ENCODE measurements at places on chromosomes 7 and 10. TPM values are rescaled to one million over a fixed set of nuclear protein-coding genes. Genes with fewer than 3 reads are reported as not detected.

LSM5 gene
- total RNA-seq = 29.1 TPM

TUBB8 gene
- total RNA-seq = 0.20 TPM

DRGX gene
- total RNA-seq = not detected

TET1 gene
- total RNA-seq = 2.1 TPM

WNT16 gene
- not detected for total RNA-seq

ANAPC16 gene
- 118 TPM for total RNA-seq

MRPL32 gene
- total RNA-seq = 44.8 TPM

LBX1 gene
- not detected for total RNA-seq

DNA sequence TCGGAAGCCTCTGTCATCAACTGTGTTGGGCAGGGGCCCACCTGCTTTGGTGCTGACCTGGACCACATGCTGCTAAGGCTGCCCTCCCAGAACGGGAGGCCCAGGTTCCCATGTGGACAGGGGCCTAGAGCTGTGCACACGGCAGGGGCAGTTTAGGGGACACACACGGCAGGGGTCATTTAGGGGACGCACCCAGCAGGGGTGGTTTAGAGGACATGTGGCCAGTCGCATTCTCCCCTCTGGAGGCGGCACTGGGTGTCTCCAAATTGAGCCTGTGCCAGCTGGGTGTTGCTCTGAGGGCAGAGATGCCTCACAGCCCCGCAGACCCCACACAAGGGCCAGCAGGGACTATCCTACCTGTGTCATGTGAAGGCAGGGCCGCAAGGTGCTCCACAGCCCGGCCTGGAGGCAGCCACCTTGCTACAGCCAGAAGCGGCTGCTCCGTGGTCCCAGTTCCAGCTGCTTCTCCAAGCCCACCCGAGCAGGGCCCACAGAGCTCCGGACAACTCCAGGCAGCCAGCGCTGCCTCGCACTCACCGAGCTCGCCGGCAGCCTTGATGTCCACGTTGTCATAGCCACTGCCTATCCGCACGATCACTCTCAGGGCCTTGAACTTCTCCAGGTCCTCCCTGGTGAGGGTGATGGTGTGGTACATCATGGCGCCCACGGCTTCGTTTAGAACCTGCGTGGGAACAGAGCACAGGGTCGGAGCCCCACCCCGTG lies 60.7 kb downstream of the ZRANB1 start:
- no peaks in the 10 kb centered on the region for H3K27me3 ChIP-seq
- peak; percentile 57 for DNase-seq
- H3K4me3 ChIP-seq = no peak overlapping the region
- H3K4me1 ChIP-seq = peaks cover 24% of the 10 kb centered on the region
- no peak overlapping the region for H3K27ac ChIP-seq
- peaks cover 37% of the 10 kb centered on the region for H3K36me3 ChIP-seq

- H3K4me1 ChIP-seq = no peaks in the 10 kb centered on the region
- no peak overlapping the region for H3K27ac ChIP-seq
- no peak for DNase-seq
- no peaks in the 10 kb centered on the region for H3K36me3 ChIP-seq
Observed at GRCh38 chr7:138895679-138896078, 85.5 kb downstream of the KIAA1549 start.

GRCh38 chr7:81769891-81770727 lies at the start of gene HGF:
HGF (minus strand) TSS chr7:81770047; CDS start chr7:81769971, 76 bp downstream.
- H3K4me3 ChIP-seq = peak within 1 kb of the TSS; percentile 49
- H3K27ac ChIP-seq = peak within 1 kb of the TSS; percentile 67
- H3K36me3 ChIP-seq = no peaks in the 10 kb centered on the region
- no peaks in the 10 kb centered on the region for H3K27me3 ChIP-seq

DNA sequence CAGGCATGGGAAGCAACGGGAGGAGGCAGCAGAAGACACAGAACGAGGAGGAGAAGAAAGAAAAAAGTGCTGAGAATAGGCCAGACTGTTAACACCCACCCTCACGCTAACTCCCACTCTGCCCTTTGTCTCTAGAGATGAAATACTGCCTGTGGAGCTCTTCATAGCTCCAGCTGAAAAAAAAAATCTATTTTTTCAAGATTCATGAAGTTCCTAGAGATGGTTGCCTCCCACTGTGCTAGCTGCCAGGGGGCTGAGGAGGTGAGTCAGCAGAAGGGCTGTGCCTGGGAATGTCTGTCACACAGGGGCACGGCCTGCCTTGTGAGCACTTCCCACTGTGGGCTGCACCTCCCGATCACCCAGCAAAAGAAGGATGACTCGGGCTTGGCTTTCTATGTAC lies 144.5 kb downstream of the RNF216 start:
- H3K27ac ChIP-seq = no peak overlapping the region
- no peak overlapping the region for H3K4me3 ChIP-seq
- peaks cover 39% of the 10 kb centered on the region for H3K36me3 ChIP-seq
- no peaks in the 10 kb centered on the region for H3K27me3 ChIP-seq
- H3K4me1 ChIP-seq = peaks cover 39% of the 10 kb centered on the region

GRCh38 chr10:46031648-46032532 lies 1.5 kb upstream of the NCOA4 start:
- H3K27me3 ChIP-seq = no peaks in the 10 kb centered on the region
- no peak for DNase-seq
- peaks cover 32% of the 10 kb centered on the region for H3K4me1 ChIP-seq
- H3K36me3 ChIP-seq = peaks cover 8% of the 10 kb centered on the region

GRCh38 chr10:6748981-6749635 lies 169.0 kb upstream of the PRKCQ start:
- no peaks in the 10 kb centered on the region for H3K36me3 ChIP-seq
- H3K27ac ChIP-seq = no peak overlapping the region
- H3K4me3 ChIP-seq = no peak overlapping the region
- H3K27me3 ChIP-seq = no peaks in the 10 kb centered on the region
- no peaks in the 10 kb centered on the region for H3K4me1 ChIP-seq

GRCh38 chr10:106863549-106863948 lies 301.0 kb downstream of the SORCS1 start:
- no peak overlapping the region for H3K4me3 ChIP-seq
- no peaks in the 10 kb centered on the region for H3K27me3 ChIP-seq
- DNase-seq = no peak
- H3K4me1 ChIP-seq = no peaks in the 10 kb centered on the region
- H3K27ac ChIP-seq = no peak overlapping the region

DNA sequence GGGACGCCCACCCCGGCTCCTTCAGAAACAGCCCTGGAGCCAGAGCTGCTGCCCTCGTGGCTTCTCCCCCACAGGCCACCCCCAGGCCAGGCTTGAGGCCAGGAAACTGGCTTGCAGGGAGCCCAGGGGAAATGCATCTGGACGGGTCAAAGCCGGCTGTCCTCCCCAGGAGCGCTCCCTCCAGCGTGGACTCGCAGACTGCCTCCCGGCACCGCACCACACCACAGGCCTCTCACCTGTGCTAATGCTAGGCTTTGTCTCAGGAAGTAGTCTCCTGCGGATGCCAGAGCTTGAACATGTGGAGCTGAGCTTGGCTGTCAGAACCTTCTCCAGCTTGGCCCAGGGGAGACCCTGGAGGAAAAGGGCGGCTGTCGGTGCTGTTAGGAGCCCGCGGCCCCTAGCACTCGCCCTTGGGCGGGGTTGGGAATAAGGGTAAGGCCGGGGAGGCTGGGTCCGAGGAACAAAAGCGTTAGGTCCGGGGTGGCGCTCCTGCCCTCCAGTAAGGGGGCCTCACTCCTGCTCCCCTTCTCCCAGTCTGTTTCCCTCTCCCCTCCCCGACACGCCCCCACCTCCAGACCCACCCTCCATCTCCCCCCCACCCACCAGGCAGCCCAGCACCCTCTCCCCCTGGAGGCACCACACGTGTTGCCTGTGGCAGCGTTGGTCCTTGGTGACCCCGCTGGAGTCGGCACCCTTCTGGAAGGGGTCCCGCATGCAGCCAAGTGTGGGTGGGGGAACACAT lies 21.6 kb upstream of the DRGX start:
- no peaks in the 10 kb centered on the region for H3K27me3 ChIP-seq
- H3K4me1 ChIP-seq = no peaks in the 10 kb centered on the region
- H3K27ac ChIP-seq = no peak overlapping the region

- H3K4me1 ChIP-seq = no peaks in the 10 kb centered on the region
- no peak overlapping the region for H3K27ac ChIP-seq
- no peaks in the 10 kb centered on the region for H3K36me3 ChIP-seq
- peaks cover 5% of the 10 kb centered on the region for H3K27me3 ChIP-seq
Observed at GRCh38 chr10:125411724-125412123, 251.4 kb upstream of the CTBP2 start.

- no peak for DNase-seq
- H3K4me3 ChIP-seq = no peak overlapping the region
- no peaks in the 10 kb centered on the region for H3K27me3 ChIP-seq
- H3K4me1 ChIP-seq = peaks cover 1% of the 10 kb centered on the region
- H3K36me3 ChIP-seq = no peaks in the 10 kb centered on the region
- H3K27ac ChIP-seq = no peak overlapping the region
Observed at GRCh38 chr10:62103857-62104256, 164.8 kb downstream of the RTKN2 start.

DNA sequence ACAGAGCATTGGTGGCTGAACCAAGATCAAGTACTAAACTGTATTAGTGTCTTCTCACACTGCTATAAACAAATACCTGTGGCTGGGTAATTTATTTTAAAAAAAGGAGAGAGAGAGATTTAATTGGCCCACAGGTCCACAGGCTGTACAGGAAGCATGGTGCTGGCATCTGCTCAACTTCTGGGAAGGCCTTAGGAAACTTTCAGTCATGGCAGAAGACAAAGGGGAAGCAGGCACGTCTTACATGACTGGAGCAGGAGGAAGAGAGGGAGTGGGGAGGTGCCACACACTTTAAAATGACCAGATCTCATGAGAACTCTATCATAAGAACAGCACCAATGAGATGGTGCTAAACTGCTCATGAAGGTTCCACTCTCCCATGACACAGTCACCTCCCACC lies 95.2 kb upstream of the JCAD start:
- H3K27me3 ChIP-seq = no peaks in the 10 kb centered on the region
- no peaks in the 10 kb centered on the region for H3K4me1 ChIP-seq
- H3K27ac ChIP-seq = no peak overlapping the region
- DNase-seq = no peak

GRCh38 chr10:15222511-15222910 lies 54.0 kb upstream of the NMT2 start:
- no peaks in the 10 kb centered on the region for H3K27me3 ChIP-seq
- H3K36me3 ChIP-seq = no peaks in the 10 kb centered on the region
- no peak overlapping the region for H3K4me3 ChIP-seq

- H3K4me3 ChIP-seq = no peak overlapping the region
- no peaks in the 10 kb centered on the region for H3K27me3 ChIP-seq
- H3K4me1 ChIP-seq = no peaks in the 10 kb centered on the region
- no peaks in the 10 kb centered on the region for H3K36me3 ChIP-seq
Observed at GRCh38 chr10:64182671-64183070, 661.5 kb downstream of the REEP3 start.
